ENCODE measurements at places on chromosomes 3 and 15.

GRCh38 chr15:60790641-60791040 is 311.7 kb upstream of the ICE2 start:
- no peak for DNase-seq

- no peak for DNase-seq
These were observed 155.5 kb downstream of the GOLIM4 start for GRCh38 chr3:167940241-167940640.

DNA sequence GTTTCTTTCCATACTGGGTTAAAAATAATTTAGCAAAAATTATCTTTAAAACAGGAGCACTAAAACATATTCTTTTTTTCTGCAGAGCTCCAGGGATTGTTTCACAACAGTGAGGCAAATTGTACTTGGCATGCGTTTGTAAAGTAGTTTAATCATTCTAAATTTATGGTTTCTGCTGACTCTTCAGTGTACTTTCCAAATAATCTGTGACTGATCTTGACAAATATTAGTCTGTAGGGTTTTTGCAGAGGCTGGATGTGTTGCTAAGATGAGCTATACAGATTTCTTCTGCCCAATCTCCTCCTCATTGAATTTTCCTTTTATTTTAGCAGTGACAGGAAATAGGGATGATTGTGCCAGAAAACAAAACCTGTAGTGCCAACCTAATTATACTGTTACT is 328.0 kb upstream of the MANF start:
- DNase-seq: no peak

GRCh38 chr3:30639937-30640336 is 33.5 kb downstream of the TGFBR2 start:
- DNase-seq: no peak

DNA sequence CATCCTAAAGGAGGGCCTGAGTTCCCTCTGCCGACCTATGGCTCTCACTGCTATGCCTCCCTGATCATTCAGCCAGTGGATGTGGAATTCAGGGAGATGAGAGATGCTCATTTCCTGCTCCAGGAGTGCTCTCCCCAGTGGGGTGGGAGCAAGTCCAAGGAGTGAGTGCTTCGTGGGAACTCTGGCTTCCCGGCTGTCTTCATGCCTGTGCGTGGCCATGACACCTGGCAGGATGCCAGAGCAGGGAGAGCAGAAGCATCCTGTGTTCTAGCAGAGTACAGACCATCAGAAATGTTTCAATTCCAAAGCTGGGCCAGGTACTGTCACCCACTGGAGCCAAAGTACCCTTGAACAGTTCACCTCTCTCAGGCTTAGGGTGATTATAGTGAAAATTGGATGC is 45.1 kb downstream of the APH1B start:
- no peak for DNase-seq

- DNase-seq: no peak
These were observed 60.2 kb downstream of the MAP3K13 start for GRCh38 chr3:185423178-185423577.

- no peak for DNase-seq
These were observed at the start of gene OXTR for GRCh38 chr3:8769088-8769822. Gene OXTR, minus strand, starts transcription at chr3:8769613. Its CDS starts 1,426 bp downstream, at chr3:8768187.

DNA sequence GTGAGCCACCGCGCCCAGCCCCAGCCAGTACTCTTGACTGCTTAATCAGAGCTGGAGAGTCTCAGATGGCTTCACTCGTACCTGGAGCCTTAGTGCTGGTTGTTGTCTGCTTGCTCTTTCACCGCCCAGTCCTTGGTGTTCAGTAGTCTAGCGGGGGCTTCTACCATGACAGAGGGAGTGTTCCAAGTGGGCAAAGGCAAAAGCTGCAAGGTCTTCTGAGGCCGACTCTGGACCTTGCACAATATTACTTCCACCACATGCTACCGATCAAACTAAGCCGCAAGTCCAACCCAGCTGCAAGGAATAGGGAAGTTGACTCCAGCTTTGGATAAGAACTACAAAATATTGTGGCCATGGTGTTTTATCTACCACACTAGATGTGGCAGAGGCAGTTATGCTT is 6.6 kb downstream of the PARL start:
- no peak for DNase-seq

DNA sequence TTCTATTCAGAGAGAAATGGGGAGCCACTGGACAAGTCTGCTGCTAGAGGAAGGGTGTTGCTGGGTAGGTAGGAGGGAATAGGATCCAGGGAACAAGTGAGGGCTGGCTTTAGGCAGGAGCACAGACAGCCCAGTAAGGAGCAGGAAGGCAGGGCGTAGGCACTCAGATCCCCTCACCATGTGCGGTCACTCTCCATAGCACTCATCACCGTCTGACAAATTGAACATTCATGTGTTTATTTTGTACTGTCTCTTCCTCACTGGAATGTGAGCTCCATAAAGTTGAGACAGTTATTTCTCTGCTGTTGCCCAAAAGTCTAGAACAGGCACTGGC is 24.2 kb upstream of the LRRC34 start:
- DNase-seq: no peak

GRCh38 chr3:32428092-32429068 is 36.7 kb downstream of the CMTM7 start:
- no peak for DNase-seq

GRCh38 chr3:160755776-160756304 is at the start of gene PPM1L:
Gene PPM1L, plus strand, starts transcription at chr3:160756231.
- peak; percentile 53 for DNase-seq

- no peak for DNase-seq
These were observed 1003.1 kb upstream of the GBE1 start for GRCh38 chr3:82764521-82764920.

DNA sequence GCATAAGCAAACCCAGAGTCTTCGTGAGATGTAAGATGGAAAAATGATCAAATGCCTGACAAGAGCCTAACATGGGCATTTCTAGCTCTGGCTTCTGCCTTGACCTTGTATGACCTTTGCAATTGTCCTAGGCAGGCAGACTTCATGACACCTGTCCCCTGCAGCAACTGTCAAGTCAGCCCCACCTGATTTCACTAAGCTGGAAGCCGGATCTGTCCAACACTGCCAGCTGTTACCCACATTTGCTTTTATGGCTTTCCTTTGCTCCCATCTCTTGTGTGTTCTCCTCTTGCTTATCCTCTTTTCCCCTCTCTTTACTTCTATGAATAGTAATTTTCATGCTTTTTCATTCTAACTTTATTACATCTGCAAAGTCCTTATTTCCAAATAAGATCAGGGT is 48.5 kb upstream of the TNIK start:
- DNase-seq: no peak

- no peak for DNase-seq
These were observed 18.7 kb downstream of the ZNF80 start for GRCh38 chr3:114218578-114219185.

DNA sequence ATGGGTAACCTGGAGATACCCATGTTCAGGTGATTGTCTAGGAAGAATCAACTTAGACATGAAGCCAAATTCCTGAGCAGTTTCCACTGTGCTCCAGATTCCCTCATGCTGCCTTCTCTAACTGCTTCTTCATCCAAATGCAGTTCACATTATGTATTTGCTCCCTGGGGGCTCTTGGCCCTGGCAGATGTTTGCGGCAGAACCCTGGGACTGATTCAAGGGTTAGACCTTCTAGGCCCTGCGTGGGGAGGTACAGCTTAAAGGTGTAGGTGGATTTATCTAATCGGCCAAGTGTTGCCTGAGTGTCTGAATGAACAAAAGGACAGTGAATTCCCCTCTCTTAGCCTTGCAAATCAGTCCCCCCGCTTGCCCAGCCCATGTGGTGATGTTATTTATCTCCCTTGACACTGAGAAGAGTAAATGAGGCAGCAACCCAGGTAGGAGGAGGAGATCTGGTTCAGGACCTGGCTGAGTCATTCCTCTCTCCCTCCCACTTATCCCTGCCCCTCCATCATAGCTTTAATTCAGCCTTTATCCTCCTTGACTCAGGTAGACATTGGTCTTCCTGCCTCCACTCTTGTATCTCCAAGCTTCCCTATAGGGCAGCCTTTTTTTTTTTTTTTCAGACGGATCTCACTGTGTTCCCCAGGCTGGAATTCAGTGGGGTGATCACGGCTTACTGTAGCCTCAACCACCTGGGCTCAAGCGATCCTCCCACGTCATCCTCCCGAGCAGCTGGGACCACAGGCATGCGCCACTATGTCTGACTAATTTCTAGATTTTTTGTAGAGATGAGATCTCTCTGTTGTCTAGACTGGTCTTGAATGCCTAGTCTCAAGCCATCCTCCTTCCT is 54.8 kb downstream of the MAGEF1 start:
- no peak for DNase-seq

- DNase-seq: no peak
These were observed 973.7 kb downstream of the NSUN3 start for GRCh38 chr3:95036526-95037021.

DNA sequence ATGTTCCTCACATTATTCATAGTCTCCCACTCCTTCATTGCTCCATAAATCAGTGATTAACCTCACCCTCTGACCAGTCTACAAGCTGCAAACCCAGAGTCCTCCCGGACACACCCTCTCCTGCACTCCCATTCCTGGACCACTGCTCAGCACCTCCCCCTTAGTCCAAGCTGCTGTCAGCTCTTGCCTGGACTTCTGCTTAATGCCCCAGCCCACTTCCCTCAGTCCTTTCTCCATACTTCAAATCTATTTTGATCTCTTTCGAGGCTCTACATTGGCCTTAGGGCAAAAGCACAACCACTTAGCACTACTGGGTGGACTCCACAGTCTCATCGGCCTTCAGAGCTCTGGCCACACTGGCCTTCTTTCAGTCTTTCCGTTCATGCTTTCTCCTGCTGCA is 79.4 kb upstream of the FAM98B start:
- no peak for DNase-seq

GRCh38 chr15:84905016-84905916 is 20.8 kb downstream of the SLC28A1 start:
- DNase-seq: no peak

GRCh38 chr3:32281570-32282106 is 43.2 kb downstream of the CMTM8 start:
- no peak for DNase-seq

DNA sequence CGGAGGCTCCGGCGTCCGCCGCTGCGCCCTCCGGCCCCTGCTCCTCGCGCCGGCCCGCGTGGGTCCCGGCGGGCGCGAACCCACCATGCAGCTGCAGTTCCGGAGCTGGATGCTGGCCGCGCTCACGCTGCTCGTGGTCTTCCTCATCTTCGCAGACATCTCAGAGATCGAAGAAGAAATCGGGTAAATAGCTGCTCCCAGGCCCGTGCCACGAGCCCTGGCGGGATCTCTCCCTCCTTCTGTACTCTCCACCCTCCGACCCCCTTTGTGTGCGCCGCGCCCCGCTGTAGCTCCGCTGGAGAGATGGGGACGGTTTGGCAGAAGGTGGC is 263 bp downstream of the ST8SIA2 start:
- no peak for DNase-seq

DNA sequence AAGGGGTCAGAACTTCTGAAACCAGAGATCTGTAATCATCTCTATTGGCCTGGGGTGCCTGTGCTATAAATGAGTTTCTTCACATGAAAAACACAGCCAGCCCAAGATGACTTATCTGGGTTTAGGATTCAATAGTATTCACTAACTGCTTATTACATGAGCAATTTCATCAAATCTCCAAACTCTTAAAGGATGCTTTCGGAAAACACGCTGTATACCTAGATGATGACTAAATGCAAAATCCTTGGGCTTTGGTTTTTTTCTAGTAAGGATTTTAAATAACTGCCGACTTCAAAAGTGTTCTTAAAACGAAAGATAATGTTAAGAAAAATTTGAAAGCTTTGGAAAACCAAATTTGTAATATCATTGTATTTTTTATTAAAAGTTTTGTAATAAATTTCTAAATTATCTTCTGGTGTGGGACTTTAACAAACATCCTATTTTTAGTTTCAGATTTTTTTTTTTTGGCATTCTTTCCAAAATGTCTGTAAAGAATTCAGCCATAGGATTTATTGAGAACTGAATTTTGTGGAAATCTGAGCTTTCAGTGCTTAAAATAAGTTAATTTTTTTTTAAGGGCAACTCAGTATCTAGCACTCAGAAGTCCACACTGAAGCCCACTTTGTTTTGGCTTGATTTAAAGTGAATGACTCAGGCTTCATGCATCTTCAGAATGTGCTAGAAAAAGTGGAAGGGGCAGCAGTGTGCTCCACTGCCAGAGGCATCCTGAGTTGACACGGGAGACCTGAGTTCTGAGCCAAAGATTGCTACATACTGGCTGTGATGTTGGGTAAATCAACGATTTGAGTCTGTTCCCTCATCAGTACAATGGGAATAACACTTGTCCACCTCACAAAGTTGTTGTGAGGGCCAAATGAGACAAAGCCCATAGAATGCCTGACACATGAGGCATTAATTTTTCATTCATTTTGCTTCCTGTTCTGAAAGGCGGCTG is 18.7 kb downstream of the TMEM43 start:
- DNase-seq: no peak

- DNase-seq: no peak
These were observed at the start of gene LRRK1 for GRCh38 chr15:100918690-100919480. Gene LRRK1, plus strand, starts transcription at chr15:100919357. Its CDS starts 5,276 bp downstream, at chr15:100924633.

DNA sequence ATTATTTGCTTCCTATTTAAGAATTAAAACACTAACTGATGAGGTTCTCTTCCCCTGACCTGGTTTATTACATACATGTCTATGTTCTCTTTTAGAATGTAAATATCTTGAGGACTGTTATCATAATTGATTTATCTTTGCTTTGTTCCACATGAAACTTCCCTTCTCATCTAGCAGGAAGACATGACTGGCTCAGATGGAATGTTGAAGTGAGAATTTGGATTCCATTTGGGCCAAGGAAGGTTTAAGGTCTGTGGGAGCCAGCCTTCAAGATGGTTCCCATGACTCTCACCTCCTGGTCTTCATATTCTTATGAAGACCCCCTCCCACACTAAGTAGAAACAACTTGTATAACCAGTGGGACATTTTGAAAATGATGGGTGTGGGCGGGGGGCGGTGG is 222.2 kb upstream of the GADL1 start:
- DNase-seq: no peak

GRCh38 chr3:104717828-104718196 is 648.9 kb upstream of the ALCAM start:
- no peak for DNase-seq
